H9 (cell line): ENCODE measurements at places on chromosomes 11 and 22.

DNA sequence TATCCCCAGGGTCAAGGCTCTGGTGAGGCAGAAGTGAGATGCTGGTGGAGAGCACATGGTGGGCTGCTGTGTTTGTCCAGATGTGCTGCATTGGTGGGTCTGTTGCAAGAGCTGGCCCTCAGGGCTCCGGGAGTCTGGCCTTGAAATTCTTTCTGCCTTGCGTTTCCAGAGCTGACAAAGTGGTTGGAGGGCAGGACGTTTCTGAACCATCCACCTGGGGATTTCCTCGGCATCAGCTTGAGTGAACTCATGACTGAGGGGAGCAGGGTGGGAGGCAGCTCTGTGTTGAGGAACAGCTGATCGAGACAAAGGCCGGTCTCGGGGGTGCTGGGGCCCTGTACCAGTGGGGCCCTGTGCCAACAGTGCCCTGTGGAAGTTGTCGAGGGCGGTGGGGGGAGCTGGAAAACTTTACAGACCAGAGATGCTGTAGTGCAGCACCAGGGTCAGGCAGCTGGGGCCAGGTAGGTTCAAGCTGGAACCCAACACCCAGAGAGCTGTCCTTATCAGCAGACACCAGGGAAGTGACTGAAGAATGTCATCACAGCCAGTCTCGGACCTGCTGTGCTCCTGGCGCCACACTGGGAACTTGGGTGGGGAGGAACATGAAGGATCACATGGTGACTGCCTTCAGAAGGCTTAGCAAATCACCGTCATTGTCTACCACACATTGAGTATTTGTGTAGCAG is 4.9 kb downstream of the TSKU start:
- DNase-seq: no peak

DNA sequence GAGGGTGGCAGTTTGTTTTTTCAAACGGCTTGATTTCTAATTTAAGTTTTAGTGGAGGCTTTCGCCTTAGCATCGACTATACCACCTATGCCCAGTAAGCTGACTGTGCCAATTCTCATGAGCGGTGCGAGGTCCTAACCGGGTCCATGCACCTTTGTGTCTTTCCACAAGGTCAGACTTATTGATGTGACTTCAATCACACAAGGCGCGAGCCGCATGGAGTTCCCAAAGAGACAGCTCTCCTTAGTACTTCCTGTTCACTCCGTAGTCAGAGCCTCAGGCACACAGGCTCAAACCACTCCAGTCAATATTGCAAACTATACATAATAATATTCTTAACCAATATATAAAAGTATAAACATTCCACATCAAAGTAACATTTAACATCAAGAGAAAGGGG is 18.2 kb downstream of the ST14 start:
- no peak for DNase-seq

DNA sequence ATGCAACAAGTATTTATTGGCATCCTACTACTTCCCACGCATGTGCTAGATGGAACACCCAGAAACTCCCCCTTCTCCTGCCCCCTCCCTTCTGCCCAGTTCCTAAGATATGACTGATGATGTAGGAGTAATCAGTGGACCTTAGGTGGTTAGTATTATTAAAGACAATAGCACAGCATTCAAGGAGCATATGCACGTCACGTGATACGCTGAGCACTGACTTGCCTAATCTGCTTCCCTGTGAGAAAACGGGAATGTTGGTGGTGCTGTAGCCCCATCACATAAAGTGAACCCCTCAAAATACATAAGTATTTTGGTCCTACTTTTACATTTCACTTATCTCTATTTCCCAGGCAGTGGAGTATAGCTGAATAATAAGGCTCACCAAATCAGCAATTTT is 12.4 kb downstream of the DRD2 start:
- DNase-seq: no peak

- no peak for DNase-seq
Measured at GRCh38 chr11:71562120-71562519, 3.2 kb upstream of the KRTAP5-10 start.
